T-helper 2 cell (primary cell): ENCODE measurements at places on chromosomes 13 and 19.

GRCh38 chr19:33241530-33242101 lies 16.0 kb upstream of the SLC7A10 start:
- no peak for DNase-seq

- DNase-seq: no peak
Measured at GRCh38 chr13:35765366-35765765, 288.9 kb upstream of the MAB21L1 start.

GRCh38 chr19:37979547-37980082 lies 72.6 kb downstream of the SIPA1L3 start:
- DNase-seq: no peak

- DNase-seq: no peak
Measured at GRCh38 chr13:110642291-110642981, 27.1 kb downstream of the NAXD start.

GRCh38 chr13:94248454-94249228 lies 230.8 kb downstream of the DCT start:
- no peak for DNase-seq

GRCh38 chr19:35357867-35358573 lies at the start of gene FFAR3:
Gene FFAR3 (plus strand): TSS chr19:35358460. CDS start chr19:35358891, 431 bp downstream.
- no peak for DNase-seq

GRCh38 chr19:12943437-12944044 lies 2.1 kb upstream of the RAD23A start:
- no peak for DNase-seq
